ENCODE measurements at places on chromosomes 12 and 14. TPM values are rescaled to one million over a fixed set of nuclear protein-coding genes. Genes with fewer than 3 reads are reported as not detected.

- DNase-seq: no peak
These were observed 129.4 kb downstream of the C12orf75 start for GRCh38 chr12:105459760-105460330.

GRCh38 chr12:121159467-121160307 lies 27.0 kb downstream of the P2RX7 start:
- no peak for DNase-seq

GRCh38 chr12:43338848-43339526 lies 213.0 kb downstream of the ADAMTS20 start:
- peak; percentile 51 for DNase-seq

DNA sequence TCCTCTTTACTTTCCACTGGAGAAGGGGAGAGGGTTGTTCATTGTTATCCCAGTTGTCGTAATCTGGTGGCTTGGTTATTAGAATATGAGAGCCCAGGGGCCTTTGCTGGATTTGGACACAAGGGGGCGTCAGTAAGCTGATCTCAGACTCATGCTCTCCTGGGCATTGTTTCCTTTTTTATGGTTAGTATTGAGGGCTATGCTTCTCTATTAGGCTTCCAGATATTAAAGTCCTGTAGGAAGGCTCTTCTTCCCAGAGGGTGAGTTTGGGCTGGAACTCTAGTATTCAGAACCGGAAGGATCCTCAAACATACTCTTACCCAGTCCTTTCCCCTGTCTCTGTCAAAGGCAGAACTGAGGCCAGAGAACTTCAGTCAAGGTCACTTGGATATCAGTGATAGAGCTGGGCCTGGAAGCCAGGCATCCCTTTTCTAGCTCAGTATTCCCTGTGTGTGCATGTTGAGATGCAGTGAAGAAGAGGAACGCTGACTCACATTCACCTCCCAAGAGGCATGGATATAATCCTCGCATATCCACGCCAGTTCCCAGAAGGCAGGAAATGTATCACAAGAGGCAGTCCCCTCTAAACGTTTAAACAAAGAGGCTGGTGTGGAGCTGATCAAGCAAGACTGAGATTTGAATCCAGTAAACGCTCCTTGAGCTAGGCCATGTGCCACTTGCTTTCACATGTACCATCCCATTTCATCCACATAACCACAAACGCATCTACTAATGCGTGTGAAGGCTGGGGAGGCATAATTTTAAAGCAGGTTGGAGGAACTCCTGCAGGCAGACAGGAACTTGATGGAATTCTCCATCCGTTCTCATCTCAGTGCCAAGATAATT lies 41.6 kb downstream of the UBE3B start:
- DNase-seq: peak; percentile 52

GRCh38 chr14:31127690-31128089 lies 79.9 kb downstream of the HECTD1 start:
- DNase-seq: no peak

GRCh38 chr12:22518998-22519397 lies 25.3 kb downstream of the C2CD5 start:
- DNase-seq: no peak

GRCh38 chr12:4214877-4215228 lies 58.7 kb upstream of the CCND2 start:
- DNase-seq: no peak

DNA sequence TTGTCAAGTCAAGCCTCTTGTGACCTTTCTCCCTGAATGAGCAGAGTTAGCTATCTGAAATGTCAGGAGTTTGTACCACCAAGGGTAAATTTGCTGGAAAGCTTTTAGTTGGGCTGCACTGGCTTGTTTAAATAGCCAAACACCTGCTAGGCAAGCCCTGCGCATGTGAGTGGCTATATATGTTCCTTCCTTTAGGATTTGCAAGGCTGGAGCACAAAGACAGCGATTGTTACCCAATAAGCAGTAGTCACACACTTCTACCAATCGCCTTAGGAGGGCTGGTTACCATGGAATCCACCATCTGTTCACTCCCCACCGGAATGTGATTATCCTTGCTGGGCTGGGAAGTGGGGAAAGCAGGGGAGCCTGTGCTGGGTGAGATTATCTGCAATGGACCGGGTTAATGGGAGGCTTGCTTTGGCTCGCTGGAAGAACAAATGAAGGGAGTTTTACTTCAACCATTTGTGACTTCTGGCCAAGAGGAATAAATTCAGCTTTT lies 102.5 kb downstream of the FGD4 start:
- peak; percentile 41 for DNase-seq

- no peak for DNase-seq
These were observed 20.5 kb upstream of the PPP2R5C start for GRCh38 chr14:101740981-101741380.

DNA sequence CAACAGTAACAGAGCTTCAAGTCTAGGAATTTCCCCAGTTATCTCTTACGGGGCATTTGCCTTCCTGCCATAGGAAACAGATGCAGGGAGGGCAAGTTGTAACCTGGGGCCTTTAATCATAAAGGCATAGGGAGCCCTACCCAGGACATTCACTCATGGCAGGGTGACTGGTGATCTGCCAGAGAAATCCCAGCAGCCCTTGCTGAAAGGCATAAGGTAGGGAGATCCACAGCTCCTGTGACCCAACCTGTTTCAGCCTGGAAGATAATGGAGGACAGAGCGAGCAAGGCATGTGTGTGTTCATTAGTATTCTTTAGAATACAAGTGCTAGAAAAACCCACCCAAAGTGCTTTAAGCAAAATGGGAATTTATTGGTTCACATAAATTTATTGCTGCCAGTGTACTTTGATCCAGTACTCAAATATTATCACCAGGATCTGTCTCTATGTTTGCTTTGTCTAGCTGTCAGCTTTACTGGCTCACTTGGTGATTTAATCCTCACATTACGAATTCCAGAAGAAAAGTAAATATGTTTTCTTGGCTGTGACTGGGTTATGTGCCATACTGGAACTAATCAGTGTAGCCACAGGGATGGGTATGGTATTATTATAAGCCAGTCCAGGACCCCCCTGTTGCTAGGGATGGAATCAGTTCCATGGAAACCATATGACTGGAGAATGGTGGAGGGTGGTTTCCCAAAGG lies 21.1 kb upstream of the AKAP6 start:
- DNase-seq: no peak

GRCh38 chr12:72028966-72029365 lies 90.3 kb downstream of the TPH2 start:
- no peak for DNase-seq

DNA sequence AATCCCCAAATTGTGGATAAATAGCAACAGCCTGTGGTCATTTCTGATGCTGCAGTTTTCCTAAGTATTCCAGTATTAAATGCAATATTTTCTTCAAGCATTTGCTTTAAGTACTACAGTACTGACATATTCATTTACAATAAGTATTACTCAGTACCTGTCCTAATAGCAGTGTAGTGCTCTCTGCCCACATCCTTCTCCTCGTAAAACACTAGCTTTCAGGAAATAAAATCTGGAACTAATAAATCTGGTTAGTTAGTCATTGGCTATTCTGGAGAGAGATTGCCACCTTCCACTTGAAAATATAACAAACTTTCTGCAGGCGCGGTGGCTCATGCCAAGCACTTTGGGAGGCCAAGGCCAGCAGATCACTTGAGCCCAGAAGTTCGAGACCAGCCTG lies 441.5 kb downstream of the PRKD1 start:
- no peak for DNase-seq

DNA sequence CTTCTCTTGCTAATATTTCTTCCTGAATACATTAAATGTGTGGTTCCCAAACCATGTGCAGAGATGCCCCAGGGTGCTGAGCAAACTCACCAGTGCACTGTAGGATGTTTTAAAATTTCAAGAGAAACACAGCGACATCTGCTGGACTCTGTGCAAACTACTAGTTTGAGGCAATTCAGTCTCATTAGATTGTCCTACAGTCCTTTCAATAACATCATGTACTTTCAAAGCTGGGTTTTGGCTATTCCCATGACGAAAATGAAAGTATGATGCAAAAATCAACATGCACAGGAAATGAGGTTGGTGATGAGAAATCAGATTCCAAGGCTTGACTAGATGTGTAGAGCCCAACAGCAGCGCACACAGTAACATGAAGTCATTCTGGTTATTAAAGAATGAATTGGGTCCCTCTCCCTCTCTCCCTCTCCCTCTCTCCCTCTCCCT lies 66.3 kb downstream of the CLIP1 start:
- peak; percentile 46 for DNase-seq

DNA sequence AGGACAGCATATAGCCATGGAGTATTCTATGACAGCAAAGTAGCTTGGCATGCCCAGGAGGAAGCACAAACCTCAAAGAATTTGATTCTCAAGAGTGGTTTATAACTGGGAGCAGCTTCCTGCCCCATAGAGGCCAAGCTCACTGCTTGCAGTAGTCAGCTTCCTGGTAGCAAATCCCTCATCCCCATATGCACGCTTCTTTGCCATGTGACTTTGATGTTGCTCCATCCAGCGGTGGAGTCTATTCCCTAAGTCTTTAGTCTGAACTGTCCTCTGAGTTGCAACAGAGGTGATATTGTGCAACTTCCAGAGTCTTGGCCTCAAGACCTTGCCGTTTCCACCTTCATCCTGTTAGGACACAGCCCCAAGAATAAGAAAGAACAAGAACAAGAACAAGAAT lies 996.8 kb upstream of the TMEM132C start:
- no peak for DNase-seq

DNA sequence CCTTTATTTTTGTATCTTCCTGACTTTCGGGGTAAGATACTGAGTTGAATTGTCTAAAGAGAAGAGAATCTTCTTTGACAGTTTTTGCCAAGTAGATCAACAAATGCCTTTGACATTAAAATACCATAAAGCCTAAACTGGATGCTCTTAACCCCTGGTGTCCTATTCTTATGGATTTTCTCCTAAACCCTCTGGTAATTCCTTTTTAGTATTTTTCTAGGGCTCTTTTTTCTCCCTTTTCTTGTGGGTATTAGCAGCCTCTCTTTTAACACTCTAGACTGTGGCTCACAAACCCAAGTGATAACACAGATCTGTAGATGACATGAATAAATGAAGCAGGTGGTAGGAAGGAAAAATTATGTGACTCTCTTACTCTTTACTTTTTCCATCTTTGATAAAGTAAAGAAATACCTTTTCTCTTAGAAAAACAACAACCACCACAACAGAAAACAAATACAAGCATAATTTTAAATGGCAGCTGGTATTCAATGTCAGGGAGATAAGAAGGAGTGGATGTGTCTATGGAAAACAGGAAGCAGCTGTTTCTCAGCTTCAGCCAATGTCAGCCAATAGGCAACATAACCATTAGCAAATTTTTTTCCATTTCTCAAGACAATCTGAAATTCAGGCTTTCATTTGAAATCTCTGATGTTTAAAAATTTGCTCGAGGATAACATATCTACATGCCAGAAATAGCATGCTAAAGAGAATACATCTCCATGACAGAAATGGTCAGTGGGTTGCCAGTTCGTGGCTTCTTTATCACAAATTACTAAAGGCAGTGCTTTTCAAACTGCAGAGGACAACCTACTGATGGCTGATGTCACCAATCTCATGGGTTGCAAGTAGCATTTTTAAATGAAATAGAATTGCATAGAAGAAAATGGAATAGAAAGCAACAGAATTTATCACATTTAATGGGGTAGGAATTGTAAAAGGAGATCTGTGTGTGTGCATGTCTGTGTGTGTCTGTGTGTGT lies 123.1 kb upstream of the KRR1 start:
- no peak for DNase-seq

DNA sequence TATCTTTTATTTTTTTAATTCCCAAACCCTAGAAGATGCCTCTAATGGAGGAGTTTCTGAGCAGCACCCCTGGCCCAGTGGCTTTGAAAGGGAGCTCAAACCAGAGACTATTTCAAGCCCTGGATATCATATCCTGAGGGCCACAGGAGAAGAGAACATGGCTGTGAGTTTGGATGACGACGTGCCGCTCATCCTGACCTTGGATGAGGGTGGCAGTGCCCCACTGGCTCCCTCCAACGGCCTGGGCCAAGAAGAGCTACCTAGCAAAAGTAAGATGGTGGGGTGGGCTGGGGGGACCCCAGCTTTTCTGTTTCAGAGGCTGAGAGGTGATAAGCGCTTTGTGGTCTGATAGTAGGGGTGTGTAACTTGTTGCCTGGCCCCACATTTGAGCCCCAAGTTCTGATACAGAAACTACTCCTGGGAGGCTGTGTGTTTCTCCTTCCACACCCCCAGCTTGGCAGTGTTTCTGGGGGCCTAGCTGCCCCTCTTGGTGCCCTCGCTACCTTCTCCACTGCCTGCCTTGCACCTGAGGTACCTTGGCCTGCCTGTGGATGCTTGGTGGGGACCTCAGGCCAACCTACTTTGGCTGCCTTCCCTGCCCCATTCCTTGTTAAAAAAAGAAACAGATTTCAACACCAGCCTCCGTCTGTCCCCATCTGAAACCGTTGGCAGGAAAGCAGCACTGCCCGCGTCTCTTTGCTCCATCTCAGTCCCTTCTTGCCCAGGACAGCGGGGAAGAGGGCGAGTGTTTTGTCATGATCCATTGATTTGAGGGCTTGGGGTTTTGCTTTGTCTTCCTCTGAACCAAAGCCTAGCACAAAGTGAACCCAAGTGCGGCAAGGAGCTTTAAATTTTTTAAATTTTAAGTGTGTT lies 5.7 kb downstream of the TPCN1 start:
- no peak for DNase-seq

GRCh38 chr12:84789184-84789583 lies 123.4 kb downstream of the SLC6A15 start:
- no peak for DNase-seq

DNA sequence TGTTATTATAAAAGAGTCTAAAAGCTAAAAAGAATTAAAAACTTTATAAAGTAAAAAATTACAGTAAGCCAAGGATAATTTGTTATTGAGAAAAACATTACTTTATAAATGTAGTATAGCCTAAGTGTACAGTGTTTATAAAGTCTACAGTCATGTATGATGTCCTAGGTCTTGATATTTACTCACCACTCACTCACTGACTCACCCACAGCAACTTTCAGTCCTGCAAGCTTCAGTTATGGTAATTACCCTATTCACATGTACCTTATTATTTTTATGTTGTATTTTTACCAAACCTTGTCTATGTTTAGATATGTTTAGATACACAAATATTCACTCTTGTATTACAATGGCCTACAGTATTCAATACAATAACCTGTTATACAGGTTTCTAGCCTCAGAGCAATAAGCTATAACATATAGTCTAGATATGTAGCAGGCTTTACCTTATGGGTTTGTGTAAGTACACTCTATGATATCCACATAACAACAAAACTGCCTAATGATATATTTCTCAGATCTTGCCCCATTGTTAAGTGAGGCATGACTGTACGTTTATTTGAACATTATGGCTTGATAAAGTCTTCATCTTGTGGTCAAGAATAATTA lies 113.7 kb upstream of the KITLG start:
- no peak for DNase-seq

The GALNT8 gene
- 5.5 TPM for polyA plus RNA-seq

The CACNA1C gene
- polyA plus RNA-seq: 3.2 TPM

The SPTLC2 gene
- polyA plus RNA-seq: 19.8 TPM

The GALC gene
- polyA plus RNA-seq: 30.4 TPM

The CACNB3 gene
- 16.5 TPM for polyA plus RNA-seq

The ADAM21 gene
- not detected for polyA plus RNA-seq

The FOXA1 gene
- polyA plus RNA-seq: not detected

The SLC2A3 gene
- 15.6 TPM for polyA plus RNA-seq

The BAZ1A gene
- 70.6 TPM for polyA plus RNA-seq

The NAV3 gene
- 20.4 TPM for polyA plus RNA-seq

The TCL1B gene
- polyA plus RNA-seq: not detected

The VRTN gene
- not detected for polyA plus RNA-seq
